ENCODE measurements at places on chromosomes 6 and 20.

- no peak for DNase-seq
Measured at GRCh38 chr6:124131259-124131658, 327.6 kb downstream of the NKAIN2 start.

- no peak for DNase-seq
Measured at GRCh38 chr20:48002517-48002970, 217.3 kb upstream of the SULF2 start.

GRCh38 chr6:42010185-42010891 lies 40.0 kb upstream of the TAF8 start:
- DNase-seq, result no peak

GRCh38 chr6:54992789-54993188 lies 146.2 kb downstream of the FAM83B start:
- no peak for DNase-seq

DNA sequence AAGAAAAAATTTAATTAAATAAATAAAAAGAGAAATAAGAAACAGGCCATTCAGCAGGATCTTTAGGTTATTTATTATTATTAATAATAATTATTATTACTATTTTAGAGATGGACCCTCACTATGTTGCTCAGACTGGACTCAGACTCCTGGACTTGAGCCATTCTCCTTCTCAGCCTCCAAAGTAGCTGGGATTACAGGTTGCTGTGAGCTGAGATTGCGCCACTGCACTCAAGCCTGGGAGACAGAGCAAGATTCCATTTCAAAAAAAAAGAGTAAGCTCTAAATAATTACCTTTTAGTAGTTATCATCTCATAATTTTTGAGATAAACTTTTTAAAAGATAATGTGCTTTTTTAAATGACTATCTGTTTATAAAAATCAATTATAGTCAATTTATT lies 1102.8 kb upstream of the GJE1 start:
- DNase-seq, result no peak
